ENCODE measurements at places on chromosomes 1 and 21.

GRCh38 chr1:172394141-172394751 lies 26.2 kb upstream of the C1orf105 start:
- DNase-seq: peak; percentile 34

DNA sequence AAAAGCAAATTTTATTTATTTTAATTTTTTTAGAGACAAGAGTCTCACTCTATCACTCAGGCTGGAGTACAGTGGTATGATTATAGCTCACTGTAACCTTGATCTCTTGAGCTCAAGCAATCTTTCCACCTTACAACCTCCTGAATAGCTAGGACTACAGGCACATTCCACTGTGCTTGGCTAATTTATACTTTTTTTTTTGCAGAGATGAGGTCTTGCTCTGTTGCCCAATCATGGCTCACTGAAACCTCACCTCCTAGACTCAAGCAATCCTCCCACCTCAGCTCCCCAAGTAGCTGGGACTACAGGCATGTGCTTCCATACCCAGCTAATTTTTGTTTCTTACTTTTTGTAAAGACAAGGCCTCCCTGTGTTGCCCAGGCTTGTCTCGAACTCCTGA lies 49.5 kb downstream of the DR1 start:
- DNase-seq: no peak

- DNase-seq: no peak
Measured at GRCh38 chr1:203308923-203309331, 3.6 kb downstream of the BTG2 start.

DNA sequence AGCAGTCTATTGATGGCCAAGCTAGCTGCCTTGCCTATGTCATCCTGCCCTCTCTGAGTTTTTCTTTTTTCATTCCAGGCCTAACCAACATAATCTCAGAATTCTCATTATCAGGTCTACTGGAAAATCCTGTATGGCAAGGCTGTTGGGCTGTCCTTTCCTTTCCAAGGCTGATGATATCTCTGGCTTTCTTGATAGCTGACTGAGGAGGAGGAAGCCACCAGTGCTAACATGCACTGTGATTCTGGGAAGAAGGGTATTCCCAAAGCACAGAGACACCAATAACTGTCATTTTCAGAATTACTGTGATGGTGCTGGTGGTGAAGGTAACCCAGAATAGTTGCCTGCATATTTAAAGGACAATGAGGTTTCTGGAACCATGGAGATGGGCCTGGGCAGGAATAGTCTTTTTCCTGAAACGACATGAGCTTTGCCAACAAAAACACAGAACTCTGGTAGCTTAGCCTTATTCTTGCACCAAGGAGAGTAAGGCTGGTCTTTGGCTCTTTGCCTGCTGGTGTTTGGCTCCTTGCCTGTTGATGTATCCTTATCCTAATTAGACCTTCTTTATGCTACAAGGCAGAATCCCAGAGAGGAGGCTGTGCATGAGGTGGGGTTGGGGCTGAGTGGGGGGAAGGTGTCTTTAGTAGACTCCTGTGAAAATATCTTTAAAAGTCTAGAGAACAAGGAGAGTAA lies 157.4 kb downstream of the TNFSF18 start:
- peak; percentile 23 for DNase-seq

DNA sequence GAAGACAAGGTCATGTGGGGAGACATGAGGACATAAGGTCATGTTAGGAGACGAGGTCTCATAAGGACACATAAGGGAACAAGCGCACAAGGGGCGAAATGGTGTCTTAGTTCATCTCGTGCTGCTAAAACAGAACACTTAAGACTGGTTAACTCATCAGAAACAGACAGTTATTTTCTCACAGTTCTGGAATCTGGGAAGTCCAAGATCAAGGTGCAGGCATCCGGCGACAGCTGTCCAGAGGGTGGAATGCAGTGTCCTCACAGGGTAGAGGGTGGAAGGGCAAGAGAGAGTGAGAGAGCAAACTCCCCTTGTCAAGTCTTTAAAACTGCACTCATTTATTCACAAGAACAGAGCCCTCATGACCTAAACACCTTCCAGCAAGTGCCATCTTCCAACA lies 34.6 kb upstream of the PDPN start:
- DNase-seq: no peak

DNA sequence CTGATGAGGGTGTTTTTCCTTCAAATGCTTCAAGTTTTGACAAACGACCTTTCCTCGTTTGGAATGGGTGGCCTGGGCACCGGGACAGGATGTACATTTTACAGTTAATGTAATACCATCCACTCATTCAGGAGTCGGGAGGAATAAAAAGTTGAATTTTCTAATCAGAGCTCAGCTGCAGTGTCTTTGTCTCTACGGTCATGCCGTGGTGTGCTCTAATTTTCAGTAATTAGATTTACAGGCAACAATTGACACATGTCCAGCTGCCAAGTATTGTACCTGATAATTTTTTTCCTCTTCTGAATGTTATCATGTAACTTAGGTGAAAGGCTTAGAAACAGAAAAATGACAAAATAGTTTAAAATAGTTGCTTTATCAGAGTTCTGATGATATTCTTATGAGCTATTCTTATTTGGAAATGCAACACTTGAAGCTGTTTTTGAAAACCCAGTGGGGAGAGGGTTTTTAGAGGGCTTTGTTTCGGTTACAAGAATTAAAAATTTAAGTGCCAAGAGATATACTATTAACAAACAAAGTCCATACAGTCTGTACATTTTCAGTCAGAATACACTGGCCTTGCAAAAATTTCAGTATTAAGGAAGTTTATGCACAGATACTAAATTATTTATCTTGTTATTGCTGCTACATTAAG lies 1.0 kb downstream of the CDKN2C start:
- no peak for DNase-seq

- no peak for DNase-seq
Measured at GRCh38 chr1:38093569-38094520, 47.3 kb upstream of the POU3F1 start.

- DNase-seq: no peak
Measured at GRCh38 chr1:84089867-84090266, 54.2 kb upstream of the PRKACB start.

DNA sequence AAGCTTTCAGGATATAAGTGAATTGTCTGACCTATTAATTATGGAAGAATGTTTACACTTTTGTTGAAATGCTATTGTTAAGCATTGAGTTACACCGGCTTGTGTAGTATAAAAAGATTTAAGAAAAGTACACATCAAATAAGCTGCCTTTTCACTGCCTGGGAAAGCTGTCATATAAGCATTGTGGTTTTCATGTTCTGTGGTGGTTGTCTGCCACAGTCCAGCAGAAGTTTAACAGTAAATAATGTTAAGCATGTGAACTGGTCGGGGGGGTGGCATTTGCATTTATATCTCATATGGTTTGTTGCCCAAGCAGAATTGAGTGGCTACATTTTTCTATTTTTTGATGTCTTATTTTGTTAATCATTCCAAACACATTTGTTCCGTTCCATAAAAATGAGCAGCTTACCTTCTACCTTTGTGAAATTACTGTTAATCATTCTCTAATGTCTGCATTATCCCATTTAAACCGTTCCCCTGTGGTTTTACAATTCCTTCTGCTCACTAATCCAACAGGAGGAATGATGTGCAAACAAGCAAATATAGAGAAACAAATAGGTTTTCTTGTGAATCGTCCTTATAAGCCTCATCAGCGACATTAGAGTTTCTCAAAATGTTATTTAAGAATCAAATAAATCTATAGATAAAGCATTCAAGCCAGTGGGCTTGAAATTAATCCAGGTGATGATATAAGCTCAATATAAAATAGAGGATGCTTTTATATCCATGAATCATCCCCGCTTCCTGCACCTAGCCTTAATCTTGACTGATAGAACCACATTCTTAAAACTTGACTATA lies 160.8 kb upstream of the SAMSN1 start:
- DNase-seq: no peak

DNA sequence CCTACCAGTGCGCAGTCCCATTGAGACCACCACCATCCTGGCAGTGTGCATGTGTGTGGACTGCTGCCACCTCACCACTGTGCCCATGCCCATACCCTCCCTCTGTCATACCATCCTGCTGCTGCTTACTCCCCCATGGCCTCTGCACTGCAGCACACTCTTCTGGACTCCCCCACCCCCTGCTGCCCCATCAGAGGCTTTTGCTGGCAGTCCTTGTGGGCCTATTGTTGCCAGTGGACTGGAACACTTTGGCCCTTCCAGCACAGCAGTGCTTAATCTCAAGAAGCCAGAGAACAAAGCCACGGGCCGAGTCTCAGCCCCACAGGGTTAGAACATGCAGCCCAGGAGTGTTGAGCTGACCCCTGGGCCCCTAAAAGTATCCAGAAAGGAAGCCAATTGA lies 41.9 kb upstream of the IVNS1ABP start:
- DNase-seq: no peak

GRCh38 chr1:171140956-171141687 lies 44.0 kb upstream of the FMO2 start:
- no peak for DNase-seq

- DNase-seq: no peak
Measured at GRCh38 chr1:27161594-27161993, 6.7 kb upstream of the SLC9A1 start.

DNA sequence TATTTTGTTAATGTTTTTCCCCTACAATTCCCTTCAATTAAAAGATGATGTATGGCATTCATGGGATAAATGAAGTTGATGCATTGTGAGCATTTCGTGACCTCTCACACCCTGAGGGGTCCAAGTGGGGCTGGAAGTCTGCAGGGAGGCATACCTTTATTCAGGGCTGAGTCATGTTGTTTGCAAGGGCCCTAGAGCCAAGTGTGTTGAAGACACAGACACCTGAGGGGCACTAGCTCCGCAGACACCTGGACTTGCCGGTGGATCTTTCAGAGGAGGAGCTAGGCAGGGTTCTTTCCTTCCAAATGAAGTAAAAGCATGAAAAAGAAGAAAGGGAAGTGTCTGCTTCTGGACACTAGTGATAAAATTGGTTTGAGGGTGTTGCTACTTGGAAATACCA lies 57.0 kb upstream of the RGS7 start:
- no peak for DNase-seq

- no peak for DNase-seq
Measured at GRCh38 chr1:14599800-14600199, 1.3 kb downstream of the KAZN start.

GRCh38 chr1:184590163-184590750 lies 164.4 kb downstream of the EDEM3 start:
- DNase-seq: no peak

DNA sequence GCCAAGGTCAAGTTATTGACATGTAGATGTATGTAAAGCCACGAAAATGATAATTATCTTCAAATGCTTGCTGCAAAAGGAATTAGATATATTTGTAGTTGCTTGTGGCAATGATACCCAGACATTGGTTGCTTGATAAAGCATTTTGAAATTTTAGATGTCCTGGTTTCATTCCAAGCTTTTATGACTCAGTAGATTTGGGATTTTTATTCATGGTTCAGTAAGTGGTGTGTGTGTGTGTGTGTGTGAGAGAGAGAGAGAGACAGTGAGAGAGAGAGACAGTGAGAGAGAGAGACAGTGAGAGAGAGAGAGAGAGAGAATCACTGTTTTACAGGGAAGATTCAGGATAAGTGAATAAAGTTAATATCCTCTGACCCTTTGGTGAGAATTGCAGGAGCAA lies 498.2 kb upstream of the C1orf87 start:
- DNase-seq: no peak

- no peak for DNase-seq
Measured at GRCh38 chr1:101059945-101060542, 34.5 kb upstream of the DPH5 start.

DNA sequence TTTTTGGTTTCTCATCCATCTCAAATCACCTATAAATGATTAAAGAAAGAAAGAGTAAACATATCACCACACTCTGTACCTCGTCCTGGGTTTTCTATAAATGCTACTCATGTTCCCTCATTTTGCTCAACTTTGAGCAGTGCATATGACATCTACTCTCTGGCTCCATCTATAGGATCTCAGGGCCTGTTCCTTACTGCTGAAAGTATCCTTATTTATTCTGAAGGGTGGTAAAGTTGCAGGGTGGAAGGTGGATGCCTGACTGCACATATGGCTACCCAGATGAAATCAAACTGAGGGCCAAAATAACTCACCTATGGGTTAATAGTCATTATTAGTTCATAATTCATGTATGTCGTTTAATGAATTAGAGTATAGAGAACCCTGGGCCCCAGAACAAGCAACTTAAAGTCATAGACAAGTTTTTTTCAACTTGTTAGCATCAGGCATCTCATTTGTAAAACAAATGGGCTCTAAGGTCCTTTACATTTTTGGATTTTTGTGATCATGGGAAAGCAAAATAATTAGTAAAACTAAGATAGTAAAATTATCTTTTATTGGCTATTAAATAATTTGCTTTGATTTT lies 46.5 kb downstream of the NCF2 start:
- peak; percentile 58 for DNase-seq

- DNase-seq: no peak
Measured at GRCh38 chr1:175073061-175073460, 5.4 kb downstream of the TNN start.

GRCh38 chr1:151314137-151314875 lies 12.9 kb downstream of the PI4KB start:
- DNase-seq: no peak

DNA sequence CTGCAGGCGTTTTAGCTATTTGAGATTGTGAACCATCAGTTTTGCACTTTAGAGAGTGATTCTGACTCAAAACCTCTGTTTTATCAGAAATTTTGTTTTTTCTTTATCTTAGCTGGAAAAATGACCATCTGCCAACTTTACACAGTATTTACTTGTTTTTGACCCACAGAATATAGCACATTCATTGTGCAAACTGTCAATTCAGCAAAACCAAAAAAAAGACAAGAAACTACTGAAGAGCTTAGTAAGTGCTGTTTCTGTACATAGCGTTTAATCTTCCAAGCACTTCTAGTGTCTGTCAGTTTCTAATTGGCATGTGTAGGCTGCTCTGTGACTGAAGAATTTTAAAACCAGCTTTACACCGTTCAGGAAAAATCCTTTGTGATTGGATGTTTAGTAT lies 76.0 kb upstream of the VANGL1 start:
- no peak for DNase-seq

Data from H4 (cell line).